ENCODE measurements at places on chromosomes 7 and 10.

DNA sequence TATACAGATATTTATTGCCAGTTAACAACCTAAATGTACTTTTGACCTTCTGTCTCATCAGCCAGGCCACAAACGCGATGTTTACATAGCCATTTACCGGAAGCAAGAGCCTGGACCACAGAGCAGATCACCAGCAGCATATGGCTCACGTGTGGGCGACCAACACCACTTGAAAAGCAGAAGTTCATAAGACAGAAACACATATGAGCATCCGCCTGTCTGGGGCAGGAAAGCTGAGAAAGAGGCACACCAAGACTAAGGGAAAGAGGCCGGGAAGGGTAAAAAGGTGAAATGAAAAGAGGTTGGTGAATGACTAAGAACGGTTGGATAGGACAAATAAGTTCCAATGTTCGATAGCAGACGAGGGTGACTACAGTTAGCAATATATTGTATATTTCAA is 1.3 kb downstream of the ABCB1 start:
- DNase-seq: no peak

GRCh38 chr10:62815381-62816075 is 638 bp downstream of the EGR2 start:
- no peak for DNase-seq

- no peak for DNase-seq
Measured at GRCh38 chr10:63722537-63722936, 201.3 kb downstream of the REEP3 start.

DNA sequence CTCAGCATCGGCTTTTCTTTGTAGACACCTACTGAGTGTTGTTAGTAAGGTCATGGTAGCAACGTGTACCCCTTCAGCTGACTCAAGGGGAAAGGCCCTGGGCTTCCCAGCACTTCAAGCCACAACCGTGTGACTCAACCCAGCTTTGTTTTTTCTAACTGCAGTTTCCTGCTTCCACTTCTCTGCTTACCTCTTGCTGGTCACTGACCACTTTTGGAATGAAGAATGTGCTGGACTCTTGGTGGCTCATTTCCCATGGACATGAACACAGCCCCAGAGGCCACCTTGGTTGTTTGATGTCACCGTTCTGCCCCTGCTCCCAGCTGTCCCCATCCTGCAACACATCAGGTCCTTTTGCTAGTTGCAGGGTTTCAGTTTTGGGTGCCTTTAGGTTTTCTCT is 69.5 kb upstream of the ZNF438 start:
- no peak for DNase-seq

DNA sequence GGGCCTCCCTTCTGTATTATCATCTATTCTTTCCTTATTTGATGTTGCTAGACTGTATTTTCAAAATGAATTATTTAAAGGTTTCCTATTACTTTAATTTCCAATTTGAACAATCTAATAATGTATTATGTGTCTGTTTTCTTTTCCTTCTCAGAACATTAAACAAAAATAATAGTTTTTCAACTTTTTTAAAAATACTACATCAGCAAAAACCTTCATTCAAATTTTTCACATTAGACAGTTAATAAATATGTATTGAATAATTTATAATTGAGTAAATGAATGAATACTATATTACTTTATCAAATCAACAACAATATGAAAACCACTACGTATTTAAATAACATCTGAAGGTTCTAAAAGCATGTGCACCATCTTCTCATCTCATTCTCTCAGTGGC is 644.1 kb upstream of the SEMA3D start:
- no peak for DNase-seq

GRCh38 chr10:6200440-6200733 is 2.3 kb upstream of the PFKFB3 start:
- DNase-seq: no peak

DNA sequence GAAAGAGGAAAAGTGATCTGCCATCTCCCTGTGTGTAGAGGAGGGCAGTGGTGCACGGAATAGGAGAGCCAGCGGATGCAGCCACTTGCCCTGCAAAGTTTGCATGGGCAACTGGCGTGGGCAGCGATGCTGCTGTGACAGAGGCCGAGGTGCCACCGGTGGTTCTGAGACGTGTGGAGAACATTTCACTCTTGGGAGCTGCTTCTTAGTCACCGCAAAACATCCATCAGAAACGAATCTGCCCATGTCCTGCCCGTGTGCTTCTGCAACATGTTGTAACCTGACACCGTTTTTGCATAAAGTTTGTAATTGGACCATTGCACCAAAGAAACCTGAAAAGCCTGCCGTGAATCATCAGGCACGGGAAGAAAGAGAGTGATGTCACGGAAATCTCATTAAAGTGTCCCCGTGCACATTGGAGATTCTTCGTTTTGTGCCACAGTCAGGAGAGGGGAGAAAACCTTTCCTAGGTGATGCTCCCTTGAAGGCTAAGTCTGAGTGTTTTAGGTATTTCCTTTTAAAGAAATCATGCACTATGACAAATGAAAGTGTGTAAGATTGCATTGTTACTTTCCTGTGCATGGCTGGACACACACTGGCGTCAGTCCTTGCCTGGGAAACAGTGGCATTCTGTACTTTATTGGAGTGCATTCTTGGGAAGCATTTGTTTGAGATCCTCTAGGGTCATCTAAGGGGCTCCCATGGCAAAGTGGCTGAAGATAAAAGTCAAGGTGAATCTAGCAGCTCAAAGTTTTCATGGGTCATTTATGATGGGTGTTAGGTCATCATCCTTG is 302.6 kb downstream of the KLF6 start:
- DNase-seq: no peak

GRCh38 chr10:23344241-23344841 is at the start of gene C10orf67:
TSS of gene C10orf67 (minus strand) at chr10:23344797. CDS start at chr10:23344774, 23 bp downstream.
- no peak for DNase-seq

DNA sequence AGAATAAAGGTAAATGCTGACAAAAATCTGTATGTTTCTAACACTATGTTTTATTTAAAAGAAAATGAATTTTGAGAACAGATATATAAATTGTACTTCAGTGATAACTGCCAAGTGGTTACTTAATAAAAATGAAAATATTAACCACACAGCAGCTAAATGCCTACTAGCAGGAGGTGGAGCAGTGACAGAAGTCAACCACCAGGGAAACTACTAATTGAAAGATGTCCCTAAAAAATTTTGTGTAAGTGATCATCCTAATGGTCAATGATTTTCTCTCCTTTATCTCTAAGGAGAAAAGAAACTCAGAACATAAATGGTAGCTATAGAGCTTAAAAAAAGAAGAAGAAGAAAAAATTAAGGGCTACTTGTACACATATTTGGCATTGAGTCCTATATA is 22.9 kb downstream of the WNT16 start:
- no peak for DNase-seq

DNA sequence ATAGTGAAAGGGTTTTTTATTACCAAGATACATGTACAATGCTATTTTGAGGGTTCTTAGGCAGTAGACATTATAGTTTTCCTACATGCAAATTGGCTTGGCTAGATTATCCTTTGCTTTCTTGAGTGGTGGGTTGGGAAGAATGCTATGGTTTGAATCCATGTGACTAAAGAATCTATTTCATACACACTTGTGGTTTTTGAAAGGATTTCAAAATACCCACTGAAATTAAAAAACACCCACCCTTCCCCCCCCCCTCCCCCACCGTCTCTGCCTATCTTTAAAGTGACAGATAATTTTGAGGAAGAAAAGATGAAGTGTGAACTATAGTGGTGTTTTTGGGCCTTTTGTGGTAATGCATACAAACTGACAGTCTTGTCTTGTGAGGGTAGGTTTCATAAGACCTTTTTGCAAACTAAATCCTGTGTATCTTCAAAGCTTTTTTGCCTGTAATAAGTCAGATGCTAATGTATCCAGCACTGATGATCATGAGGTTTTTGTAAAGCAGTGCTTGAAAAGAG is 90.9 kb downstream of the TPST1 start:
- DNase-seq: no peak

- DNase-seq: no peak
Measured at GRCh38 chr10:89609833-89610346, 35.2 kb downstream of the PANK1 start.

DNA sequence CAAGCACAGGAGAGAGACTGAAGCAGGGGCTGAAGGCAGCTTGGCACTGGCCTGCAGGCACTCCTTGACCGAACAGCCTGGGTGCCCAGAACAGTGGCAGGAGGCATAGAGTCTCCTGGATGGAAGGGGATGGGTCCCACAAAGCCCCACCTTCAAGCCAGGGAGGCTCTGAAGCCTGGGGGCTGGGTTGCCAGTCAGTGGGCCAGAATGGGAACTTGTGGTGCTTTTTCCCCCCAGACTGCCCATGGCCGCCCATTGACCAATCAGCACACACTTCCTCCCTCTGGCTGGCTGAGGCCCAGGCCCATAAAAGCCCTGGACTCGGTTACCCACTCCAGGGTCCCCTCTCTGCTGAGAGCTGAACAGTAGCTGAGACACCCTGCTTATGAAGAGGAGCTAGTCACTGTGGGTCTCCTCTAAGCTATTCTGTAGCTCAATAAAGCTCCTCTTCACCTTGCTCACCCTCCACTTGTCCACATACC is 109.6 kb downstream of the ELAPOR2 start:
- DNase-seq: no peak

DNA sequence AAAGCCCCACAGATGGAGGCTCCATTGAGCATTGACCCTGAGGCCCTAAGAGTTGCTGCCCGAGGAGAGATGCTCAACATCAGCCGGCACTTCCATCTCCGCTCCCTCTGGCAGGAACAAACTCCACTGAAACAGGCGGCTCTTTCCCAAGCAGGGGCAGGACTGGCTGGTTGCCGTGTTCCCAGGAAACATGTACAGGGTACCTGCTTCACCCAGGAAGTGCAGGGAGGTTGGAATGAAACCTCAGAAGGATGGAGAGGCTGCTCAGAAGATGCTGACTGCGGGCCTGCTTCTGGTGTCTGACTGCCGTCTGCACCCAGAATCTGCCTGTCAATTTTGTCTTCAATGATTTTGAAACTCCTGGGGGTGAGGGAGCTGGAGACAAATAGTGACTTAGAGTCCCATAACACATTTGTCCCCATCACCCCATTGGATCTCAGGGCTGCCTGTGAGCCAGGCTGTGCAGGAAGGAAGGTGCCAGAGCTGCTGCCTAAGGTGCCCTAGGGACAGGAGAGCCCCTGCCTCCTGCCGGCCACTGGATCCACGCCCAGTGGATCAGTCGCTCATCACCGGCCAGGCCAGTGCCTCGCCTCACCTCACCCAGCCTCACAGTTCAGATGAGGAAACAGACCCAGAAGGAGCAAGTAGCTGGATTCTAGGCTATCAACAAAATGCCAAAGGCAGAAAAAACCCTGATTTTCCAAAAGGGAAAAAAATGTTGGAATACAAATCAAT is 237.3 kb downstream of the PTPRN2 start:
- DNase-seq: no peak

Measured in NCI-H1417 treated with DMSO at 0.1 percent for 48 hours (cell line).